ENCODE measurements at places on chromosomes 2 and 18. TPM values are rescaled to one million over a fixed set of nuclear protein-coding genes. Genes with fewer than 3 reads are reported as not detected.

DNA sequence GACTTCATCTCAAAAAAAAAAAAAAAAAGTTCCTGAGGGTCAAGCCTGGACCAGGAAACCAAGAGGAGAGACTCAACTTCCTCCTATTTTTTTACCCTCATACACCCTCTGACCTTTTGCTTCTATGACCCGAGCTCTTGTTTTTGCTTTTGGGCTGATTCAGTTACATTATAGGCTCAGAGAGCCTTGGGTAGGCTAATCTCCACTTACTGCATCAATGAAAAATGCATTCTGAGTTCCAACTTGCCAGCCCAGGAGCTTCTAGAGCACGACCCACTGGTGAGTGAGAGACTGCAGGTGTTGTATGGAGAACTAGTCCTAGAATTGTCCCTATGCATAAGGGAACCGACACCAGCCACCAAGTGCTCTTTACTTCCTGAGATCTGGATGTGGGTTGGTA lies 91.1 kb downstream of the CABLES1 start:
- no peak for DNase-seq

- DNase-seq, result no peak
These were observed 433.5 kb upstream of the MMADHC start for GRCh38 chr2:150020937-150021673.

DNA sequence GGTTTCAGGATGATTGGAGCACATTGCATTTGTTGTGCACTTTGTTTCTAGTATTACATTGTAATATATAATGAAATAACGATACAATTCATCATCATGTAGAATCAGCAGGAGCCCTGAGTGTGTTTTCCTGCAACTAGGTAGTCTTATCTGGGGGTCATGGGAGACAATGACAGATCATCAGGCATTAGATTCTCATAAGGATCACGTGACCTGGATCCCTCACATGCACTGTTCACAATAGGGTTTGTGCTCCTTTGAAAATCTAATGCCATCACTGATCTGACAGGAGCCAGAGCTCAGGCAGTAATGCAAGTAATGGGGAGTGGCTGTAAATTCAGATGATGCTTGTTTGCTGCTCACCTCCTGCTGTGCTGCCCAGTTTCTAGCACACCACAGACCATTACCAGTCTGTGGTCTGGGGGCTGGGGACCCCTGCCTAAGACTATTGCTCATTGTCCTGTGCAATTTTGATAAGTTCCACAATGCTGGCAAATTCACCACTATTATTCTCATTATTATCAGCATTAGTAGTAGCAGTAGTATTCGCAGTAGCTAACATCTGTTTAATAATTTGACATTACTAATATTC lies 428.7 kb upstream of the TNP1 start:
- no peak for DNase-seq

DNA sequence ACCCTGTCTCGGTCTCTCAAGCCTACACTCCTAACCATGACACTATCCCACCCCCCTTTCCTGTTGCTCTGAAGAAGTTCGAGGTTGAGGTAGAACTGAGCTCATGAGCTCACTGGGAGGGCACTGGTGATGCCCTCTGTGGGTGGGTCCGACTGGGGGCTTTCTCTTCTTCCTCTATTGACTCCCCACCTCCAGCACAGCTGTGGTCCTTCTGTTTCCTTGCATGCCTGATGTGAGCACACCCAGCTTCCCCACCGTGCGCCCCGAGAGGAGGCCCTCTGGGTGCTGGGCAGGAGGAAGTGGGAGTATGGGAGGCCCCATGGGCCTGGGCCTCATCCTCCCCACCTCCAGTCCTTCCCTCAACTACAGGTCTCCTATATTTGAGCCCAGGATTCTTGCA lies 20.9 kb downstream of the SPEG start:
- DNase-seq, result no peak

- DNase-seq, result no peak
These were observed 67.7 kb upstream of the DNMT3A start for GRCh38 chr2:25409468-25409867.

GRCh38 chr2:191051825-191052778 lies 38.1 kb upstream of the STAT1 start:
- DNase-seq, result peak; percentile 35

- DNase-seq, result peak; percentile 83
These were observed 17.1 kb downstream of the EDAR start for GRCh38 chr2:108971661-108972566.

DNA sequence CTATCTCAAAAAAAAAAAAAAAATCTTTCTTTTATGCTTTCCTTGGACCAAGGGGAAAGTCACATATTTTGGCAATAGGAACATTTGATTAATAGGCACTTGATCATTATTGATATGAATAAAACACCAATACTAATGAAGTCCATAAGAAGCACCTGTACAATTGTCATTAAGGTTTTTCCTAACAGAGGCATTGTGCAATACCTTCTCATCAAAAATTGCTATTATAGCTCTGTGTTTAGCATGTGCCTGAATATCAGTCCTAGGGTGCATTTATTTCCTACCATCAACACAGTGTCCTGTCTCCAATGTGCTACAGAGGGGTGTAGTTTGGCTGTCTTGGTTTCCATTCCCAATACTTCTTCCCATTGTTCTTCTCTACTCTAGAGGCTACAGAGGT lies 483.8 kb upstream of the SPRED2 start:
- DNase-seq, result no peak

- no peak for DNase-seq
These were observed 15.0 kb downstream of the KANSL3 start for GRCh38 chr2:96623116-96623515.

GRCh38 chr18:78396077-78396476 lies 583.5 kb upstream of the SALL3 start:
- no peak for DNase-seq

DNA sequence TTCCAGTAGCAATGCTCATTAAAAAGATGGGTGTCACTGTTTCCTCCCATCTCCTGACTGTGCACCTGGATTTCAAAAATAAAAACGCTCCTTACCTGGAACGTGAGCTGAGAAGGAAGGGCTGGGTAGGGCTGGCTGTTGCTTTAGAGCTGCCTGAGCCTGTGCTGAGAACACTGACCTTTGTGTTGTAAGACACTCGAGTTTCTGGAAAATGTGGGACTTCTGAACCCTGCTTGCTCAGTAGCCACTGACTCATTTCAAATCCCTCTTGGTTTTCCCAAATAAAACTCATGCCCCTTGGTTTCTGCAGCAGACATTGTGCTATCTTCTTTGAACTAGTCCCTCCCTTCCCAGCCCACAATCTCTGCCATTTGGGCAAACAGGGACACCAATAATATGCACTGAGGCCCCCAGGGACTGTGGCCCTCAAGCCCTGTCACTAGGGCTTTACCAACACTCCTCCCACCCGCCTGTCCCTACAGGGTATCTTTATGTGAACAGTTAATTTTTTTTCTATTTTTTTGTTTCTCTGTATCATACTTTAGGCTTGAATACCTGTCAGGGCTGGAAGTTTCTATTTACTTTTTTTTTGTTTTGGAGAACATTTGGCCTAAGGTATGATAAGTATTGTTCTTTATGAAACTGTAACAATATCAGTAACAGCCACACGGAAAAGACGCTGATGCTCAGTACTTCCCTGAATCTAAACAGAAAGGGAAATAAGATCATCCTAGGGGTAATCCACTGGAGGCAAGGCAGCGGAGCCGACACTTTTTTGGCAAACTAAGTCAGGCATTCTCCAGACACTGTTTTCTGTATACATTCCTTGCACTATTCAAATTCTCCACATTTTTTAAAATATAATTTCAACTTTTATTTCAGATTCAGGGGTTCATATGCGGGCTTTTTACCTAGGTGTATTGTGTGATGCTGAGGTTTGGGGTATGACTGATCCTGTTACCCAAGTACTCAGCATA lies 280.2 kb downstream of the STK39 start:
- no peak for DNase-seq

DNA sequence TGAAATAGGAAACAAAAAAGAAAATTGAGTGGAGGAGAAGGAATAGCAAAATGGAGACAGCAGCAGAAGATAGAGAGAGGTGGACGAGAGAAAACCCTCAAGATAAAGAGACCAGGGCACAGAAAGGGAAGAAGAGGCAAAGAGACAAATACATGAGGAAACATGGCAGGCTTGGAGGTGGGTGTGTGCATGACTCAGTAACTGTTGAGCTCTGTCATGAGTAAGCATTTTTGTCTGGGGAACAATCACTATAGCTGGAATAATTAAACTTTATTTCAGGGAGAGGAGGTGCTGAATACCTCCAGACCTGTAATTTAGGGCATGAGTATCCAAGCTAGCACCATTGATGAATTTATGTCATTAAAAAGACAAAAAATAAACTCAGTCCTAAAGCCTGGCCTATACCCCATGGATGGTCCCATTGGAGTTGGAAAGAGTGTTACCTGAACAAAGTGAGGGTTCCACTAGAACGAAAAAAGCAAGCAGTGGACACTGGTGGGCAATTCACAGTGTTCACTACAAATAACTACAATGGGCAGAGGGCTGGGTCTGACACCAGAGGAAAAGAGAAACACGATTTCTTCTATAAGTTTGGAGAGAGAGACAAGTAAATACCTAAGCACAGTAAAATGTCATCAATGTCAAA lies 145.5 kb downstream of the ADCYAP1 start:
- no peak for DNase-seq

The HJURP gene
- total RNA-seq, result 0.67 TPM

The INPP5D gene
- 57.7 TPM for total RNA-seq

The FMNL2 gene
- total RNA-seq, result 73.0 TPM

The YPEL5 gene
- total RNA-seq, result 109 TPM

The HK2 gene
- 13.0 TPM for total RNA-seq

The CYP20A1 gene
- total RNA-seq, result 17.5 TPM

The IL1RN gene
- 1.0 TPM for total RNA-seq

The UGT1A1 gene
- total RNA-seq, result 0.61 TPM
